ENCODE measurements at places on chromosomes 4 and X.

DNA sequence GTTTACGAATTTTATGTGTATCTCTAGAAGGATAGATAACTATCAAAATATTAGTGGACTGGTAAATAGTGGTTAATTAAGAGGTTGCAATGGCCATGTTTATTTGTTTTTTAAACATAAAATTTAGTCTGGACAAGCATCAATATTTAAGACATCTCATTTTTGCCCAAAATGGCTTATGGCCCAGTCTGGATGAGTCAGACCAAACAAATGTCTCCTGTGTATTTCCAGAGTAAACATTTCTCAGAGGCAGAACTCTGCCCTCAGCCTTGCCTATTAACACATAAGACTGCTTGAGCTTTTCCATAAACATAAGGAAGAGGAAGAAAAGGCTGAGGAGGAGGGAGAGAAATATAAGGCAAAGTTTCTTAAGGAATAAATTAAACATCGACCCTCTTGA is 277.1 kb upstream of the DIAPH2 start:
- DNase-seq, result peak; percentile 72

DNA sequence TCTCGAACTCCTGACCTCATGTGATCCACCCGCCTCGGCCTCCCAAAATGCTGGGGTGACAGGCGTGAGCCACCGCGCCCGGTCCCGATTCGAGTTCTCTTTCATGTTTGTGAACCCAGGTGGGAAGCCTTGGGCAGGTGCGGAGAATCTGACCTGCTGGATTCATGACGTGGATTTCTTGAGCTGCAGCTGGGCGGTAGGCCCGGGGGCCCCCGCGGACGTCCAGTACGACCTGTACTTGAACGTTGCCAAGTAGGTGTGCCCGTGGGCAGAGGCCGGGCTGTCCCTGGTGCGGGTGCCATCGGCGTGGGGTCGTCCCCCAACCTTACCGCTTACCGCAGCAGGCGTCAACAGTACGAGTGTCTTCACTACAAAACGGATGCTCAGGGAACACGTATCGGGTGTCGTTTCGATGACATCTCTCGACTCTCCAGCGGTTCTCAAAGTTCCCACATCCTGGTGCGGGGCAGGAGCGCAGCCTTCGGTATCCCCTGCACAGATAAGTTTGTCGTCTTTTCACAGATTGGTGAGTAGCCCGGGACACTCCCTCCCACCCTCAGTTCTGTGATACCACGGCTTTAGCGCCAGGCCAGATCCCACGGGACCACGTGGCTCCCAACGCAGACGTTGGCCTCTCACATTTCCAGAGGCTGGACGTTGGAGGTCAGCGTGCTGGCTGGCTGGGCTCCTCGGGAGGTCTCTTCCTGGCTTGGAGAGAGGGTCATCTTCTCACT is 15.6 kb downstream of the IL3RA start:
- DNase-seq, result no peak

- no peak for DNase-seq
Measured at GRCh38 chr4:57220734-57221133, 110.5 kb upstream of the IGFBP7 start.

DNA sequence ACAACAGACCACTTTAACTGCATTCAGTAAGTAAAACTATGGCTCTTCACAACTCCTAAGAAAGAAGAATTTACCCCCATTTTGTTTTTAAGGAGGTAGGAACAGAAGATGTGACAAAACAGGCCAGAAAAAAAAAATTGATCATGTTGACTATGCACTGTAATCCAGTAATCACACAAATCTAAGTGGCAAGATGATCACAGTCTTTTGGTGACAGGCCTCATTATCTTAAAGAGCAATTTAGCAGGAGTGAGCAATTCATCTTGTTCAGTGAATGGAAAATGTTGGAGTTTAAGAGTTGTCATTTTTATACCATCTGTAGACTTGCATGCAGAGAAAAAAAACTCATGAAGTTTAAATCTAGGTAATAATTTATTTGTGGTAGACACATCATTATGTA is 115.1 kb downstream of the SLC39A8 start:
- no peak for DNase-seq

Measured in iris pigment epithelial cell (primary cell).